NCI-H2029 (cell line): ENCODE measurements at places on chromosomes 11 and 22.

GRCh38 chr11:7021318-7021717, 1.0 kb downstream of the NLRP14 start:
- no peak for DNase-seq

- no peak for DNase-seq
Observed at GRCh38 chr11:91078221-91078620, 855.4 kb upstream of the CHORDC1 start.

DNA sequence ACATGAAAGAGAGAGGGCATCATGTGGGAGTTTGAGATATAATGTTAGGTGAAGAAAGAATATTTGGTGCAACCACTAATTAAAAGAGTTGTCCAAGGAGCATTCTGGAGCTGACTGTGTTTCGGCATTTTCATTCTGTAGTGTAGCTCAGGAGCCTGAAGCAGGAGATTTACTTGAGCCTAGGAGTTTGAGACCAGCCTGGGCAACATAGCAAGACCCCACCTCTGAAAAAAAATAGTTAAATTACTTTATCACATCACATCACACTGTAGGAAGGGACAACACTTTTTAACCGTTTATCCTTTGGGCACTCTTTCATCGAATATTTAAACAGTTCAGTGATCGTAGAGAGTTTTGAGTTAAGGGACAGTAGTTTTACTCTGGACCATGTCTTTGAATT, 50.3 kb upstream of the SLC25A18 start:
- no peak for DNase-seq

DNA sequence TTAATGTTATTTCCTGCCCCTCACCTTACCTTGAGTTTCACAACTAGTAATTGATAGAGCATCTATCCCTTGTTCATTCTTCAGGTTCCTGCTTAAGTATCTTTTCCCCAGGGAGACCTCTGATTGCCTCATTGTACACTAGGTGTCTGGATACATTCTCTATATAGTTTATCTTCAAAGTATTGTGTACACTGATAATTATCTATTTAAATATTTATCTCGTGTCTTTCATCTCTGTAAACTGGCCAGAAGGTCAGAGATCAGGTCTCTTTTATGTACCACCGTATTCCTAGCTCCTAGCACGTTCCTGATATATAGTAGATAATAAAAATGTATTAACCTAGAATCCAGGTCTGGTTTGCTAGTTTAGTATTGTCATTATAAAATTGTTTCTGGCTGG, 6.4 kb downstream of the TMEM126B start:
- no peak for DNase-seq

DNA sequence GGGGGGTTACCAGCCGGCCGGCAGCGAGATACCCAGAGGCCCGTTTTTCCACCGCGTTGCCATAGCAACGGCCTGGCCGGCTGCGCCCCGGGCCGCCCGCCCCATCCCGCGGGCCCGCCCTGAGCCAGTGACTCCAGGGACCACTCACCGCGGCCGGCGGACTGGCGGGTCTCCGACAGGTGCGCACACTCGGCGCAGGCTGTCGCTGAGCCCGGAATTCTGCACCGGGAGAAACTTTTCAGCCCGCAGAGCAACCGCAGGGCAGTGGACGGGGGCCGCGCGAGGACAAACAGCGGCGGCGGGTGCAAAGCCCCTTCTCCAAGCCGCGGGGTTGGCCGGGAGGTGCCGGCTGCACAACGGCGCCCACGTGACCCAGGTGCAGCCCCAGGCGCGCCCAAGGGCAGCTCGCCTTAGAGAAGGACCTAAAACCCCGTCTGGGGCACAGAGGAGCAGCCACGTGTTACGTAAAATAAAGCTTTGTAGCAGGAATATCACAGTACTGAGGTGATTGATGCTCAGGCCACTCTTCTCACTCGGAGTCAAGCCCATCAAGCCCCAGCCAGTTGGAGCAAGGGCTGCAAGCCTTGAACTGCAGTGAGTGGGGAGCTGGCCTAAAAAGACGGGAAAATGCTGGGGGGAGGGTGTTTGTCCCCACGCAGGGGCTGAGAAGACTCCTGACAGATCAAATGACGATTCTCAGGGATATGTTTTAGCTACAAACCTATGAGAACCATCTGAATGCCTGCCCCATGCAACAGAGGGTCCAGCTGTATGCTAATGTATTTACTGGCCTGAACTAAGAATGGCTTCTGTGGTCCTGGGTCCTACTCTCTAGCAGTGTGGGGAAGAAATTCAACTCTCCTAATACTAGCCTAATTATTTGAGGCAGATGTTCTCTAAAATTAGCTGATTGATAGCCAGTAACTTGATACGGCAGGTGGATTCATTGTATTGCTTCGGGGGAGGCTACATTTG, at the start of gene STK33:
TSS of gene STK33 (minus strand) at position 294 of the 975 bp plus-strand sequence. CDS start 119,323 bp downstream, outside the sequence.
- peak; percentile 83 for DNase-seq

- no peak for DNase-seq
Observed at GRCh38 chr11:45092901-45093760, 53.3 kb upstream of the PRDM11 start.

GRCh38 chr11:99327066-99327465, 306.3 kb downstream of the CNTN5 start:
- DNase-seq = no peak

- DNase-seq = no peak
Observed at GRCh38 chr11:117186431-117186761, 7.9 kb downstream of the SIDT2 start.

DNA sequence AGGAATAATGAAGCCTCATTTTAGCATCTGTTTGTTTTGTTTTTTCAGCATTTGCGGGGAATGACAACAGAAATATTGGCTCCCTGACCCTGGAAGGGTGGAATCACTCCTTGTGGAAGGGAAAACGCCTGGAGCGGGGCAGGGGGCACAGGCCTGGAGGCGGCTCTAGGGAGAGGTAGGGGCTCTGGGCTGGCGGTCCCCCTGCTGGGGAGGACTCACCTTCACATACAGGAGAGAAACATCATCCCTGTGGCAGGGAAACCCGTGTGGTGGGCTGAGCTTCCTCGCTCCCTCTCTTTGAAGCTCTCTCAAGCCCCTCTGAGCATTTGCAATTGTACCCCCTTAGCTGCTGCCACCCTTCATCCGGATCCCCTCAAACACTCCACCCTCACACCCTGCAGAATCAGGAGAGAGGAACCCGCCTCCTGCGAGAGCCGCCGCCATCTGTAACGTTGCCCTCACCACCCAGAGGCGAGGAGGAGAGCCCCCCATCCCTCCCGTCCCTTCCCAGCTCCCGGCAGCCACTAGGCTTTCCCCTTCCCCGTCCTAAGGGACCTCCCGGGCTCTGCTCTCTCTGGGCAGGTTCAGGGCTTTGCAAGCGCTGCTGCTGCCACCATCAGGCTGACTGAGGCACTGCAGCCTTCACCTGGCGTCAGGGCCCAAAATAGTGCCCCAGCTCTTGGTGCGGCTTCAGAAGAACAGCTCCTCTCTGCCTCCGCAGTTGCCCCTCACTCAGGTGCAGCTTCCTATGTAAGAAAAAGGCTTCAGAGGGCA, 10.4 kb downstream of the KIRREL3 start:
- peak; percentile 36 for DNase-seq

GRCh38 chr11:80155412-80156017, 714.7 kb upstream of the TENM4 start:
- DNase-seq = no peak

DNA sequence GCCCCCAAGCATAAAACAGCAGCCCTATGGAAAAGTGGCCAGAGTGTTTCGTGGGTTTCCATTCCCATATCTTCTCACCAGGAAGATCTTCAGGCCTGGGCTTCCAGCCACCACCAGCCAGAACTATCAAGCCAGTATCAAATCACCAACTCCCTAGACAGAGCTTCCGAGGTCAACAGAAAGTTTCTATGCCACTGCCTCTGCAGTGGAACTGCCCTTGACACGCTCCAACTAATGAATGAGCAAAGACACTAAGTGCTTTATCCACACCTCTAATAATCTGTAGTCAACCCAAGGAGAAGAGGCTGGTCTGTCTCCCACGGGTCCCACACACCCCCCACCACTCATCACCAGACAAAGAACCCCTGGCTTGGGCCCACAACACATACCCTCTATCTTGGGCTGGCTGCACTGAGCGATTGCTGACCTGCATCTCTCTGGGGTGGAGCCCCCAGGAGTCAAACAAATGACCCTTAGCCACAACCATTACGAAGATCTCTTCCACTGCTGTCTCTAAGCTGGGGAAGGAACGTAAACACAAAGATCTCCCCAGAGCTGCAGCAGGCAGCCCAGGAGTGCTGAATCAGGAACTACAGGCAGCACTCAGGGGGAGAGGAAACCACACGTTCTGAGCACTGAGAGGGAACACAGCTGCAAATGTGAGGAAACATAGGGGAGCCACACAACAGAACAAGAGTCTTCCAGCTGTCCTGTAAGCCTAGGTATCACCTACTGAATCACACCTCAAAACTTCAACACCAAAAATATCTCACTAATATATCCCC, 9.7 kb downstream of the OR5AN1 start:
- DNase-seq = no peak

DNA sequence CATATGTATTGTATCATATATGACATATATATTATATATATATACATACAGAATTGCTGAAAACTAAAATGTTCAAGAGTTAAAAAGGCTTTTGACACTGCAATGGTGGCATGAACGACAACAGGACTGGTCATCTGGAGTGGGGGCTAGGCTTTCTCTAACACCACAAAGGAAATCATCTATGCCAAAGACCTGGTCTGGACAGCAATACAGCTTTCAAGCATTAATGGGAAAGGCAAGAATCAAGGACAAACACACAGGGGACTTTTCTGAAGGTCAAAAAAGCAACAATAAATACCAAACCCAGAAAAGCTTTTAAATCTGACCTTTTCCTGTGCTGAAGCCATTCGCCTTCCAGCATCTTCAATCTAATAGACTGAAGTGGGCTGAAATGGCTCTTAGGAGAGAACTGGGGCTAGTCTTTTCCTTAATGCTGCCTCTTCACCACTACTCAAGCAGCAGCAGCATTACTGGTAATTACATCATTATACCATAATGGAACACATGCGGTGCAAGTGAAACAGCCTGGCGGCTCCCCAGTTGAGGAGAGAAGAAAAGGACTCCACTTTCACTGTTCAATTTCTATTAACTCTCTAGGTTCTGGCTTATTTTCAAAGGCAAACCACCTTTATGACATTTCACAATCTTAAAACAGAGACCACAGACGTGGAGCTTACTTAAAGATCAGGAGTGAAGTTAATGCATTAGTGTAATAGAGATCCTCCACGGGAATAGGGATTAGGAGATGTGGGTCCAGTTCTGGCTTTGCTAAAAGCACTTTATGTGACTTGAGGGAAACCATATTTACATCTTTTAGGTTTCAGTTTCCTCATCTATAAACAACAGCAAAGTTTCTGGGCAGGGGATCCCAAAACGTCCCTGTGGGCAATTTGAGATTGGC, 63.0 kb downstream of the GAB2 start:
- DNase-seq = peak; percentile 25

- DNase-seq = no peak
Observed at GRCh38 chr11:46363031-46363407, 15.8 kb downstream of the DGKZ start.

DNA sequence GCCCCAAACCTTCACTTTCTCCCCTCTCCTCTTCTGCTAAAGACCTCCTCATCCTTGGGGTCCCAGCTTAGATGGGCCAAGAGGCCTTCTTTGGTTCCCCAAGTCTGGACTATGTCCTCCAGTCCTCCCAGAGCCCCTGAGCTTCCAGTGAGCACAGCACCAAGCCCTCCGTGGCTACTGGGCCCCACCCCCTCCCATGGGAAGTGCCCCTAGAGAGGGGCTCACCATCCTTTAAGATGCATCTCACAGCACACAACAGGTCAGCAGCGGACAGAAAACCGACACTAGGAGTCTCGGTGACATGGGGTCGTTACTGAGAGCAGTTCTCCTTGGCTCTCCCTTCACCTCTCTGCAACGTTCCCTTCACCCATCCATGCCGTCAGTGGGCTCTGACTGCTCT, 2.7 kb downstream of the LRRC32 start:
- no peak for DNase-seq

- no peak for DNase-seq
Observed at GRCh38 chr11:113073290-113073953, 112.2 kb downstream of the NCAM1 start.

DNA sequence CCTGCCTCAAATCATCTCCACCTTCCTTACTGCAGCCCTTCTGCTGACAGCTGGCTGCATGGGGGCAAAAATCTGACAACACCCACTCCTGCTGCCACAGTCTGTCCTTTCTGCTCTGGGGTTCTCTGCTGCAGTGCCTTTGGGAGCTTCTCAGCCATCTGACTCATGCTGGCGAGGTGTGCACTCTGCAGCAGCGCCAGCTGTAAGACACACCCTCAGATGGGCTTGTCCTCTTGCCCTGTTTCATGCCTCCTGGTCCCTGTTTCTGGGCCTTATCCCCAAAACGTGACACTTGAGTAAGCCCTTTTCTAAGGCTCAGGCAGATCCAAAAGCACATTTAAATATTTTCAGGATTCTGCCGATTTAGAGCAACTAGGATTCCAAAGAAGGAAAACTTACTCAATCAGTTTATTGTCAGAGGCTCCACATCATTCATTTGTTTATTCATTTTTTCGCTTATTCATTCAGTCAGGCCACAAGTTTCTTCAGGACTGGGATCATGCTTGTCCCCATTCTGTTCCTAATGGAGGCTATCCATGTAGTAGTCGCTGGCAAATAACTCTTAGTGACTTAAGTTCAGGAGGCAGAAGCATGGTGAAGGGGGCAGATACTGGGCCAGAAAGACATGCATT, 60.2 kb downstream of the SMIM38 start:
- DNase-seq = no peak

- DNase-seq = no peak
Observed at GRCh38 chr22:31045900-31046538, 35.1 kb upstream of the SMTN start.

- DNase-seq = peak; percentile 70
Observed at GRCh38 chr11:128172046-128172878, 415.1 kb downstream of the ETS1 start.

- no peak for DNase-seq
Observed at GRCh38 chr11:130407978-130408377, 20.4 kb downstream of the ADAMTS8 start.

GRCh38 chr11:20627026-20627425, 27.6 kb downstream of the SLC6A5 start:
- no peak for DNase-seq

GRCh38 chr11:117610045-117610444, 187.0 kb downstream of the DSCAML1 start:
- no peak for DNase-seq

DNA sequence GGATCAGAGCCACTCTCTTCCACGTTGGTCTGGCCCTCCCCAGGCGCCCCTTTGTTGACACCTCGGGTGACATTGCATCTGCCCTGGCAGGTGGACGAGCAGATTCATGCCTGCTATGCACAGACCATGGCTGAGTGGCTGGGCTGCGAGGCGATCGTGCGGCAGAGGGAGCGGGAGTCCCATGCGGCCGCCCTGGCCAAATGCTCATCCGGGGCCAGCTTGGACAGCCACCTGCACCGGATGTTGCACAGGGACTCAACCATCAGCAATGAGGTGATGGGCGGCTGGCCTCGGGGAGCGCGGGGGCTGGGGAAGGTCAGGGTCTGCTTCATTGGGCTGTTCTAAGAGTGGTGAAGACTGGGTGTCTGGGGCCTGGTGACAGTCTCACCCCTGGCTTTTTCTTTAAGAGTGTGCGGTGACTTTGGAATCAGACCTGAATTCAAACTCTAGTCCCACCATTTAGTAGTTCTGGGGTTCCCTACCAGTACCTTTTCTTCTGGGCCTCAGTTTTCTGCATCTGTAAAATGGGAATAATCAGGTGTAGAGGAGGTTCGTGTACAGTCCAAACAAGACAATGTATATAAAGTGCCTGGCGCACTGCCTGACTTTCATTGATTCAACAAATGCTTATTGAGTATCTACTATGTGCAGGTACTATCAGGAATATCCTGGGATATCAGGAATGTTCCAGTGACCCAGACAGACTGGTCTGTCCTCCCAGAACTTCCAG, 53.0 kb downstream of the LHFPL7 start:
- DNase-seq = no peak
